ENCODE measurements at places on chromosomes 7 and 10.

GRCh38 chr10:81875467-81876252 is 666 bp downstream of the NRG3 start:
- DNase-seq: no peak

DNA sequence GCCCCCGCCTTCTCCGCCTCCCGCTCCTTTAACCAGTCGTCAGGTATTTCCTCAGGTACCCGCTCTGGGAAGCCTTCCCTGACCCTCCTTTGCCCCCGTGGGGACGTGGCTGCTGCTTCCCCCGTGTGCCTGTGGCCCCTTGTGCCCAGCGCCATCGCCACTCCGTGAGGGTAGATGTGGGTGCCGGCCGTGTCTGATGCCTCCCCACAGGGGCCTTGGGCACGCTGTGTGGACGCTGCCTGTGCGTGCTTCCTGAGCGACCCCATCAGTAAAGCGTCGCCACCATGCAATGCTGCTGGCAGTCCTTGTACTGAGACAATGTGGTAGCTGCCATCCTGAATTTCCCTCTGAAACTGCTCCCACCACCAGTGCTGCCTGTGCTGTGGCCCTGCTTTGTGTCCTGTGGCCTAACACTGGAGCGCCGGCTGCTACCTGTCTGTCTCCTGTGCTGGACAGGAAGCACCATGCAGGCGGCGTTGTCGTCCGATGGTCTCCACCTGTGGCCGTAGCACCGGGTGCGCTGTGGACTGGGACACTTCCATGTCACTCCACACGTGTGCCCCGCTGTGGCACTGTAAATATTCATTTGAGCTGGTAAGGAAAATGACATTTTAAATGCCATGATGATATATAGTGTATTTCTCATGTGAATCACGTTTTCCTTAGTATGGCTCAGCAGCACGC is 213.8 kb downstream of the MGMT start:
- no peak for DNase-seq

DNA sequence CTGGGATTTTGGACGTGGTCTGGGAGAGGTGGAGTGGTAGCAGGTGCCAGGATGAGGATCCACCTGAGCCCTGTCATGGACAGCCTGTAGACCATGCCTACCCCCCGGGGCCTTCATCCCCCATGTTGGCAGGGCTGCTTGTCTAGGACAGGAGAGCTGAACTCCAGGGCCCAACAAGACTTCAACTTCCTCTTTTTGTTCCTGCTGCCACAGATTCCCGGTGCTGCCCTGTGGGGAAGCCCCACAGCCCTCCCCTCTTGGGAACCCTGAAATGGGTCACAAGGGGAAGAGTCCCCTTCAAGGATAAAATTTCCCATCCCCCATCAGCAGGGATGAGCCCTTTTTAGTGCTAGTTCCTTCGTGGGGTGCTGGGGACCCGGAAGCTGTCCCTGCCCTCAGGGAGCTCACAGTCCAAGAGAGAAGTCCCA is 1.3 kb upstream of the CUEDC2 start:
- peak; percentile 75 for DNase-seq

DNA sequence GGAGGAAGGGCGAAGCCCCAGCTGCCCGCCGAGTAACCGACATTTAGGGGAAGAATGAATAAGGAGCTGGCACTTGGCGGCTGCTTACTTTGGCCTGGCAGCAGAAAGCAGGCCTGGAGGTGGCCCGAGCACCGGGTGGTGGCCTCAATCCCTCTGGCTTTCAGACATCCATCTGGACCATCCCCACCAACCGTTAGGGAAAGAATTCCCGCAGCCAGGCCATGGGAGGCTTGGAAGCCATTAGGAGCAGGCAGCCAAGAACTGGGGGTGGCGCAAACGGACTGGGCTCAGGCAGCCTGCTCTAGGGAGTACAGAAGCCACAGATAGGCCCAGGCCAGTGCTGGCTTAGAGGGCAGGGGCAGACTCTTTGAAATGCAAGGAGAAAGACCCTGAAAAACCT is 132.7 kb downstream of the NEURL1 start:
- no peak for DNase-seq

DNA sequence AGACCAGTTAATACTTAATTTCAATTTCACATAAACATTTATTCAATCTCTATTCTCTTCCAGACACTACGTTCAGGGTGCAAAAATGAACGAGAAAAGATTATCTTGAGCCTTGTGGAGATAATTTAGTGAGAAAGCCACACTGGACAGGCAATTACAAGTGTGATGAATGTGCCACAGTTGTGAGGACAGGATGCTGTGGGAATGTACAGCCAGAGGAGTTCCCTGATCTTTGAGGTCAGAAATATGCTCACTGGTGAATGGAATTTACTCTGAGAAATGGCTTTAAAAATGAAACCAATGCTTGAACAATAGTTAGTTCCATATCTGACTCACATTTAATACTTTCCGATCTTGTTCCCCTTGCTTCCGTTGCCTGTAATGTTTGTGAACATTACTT is 864.8 kb downstream of the GATA3 start:
- DNase-seq: no peak

DNA sequence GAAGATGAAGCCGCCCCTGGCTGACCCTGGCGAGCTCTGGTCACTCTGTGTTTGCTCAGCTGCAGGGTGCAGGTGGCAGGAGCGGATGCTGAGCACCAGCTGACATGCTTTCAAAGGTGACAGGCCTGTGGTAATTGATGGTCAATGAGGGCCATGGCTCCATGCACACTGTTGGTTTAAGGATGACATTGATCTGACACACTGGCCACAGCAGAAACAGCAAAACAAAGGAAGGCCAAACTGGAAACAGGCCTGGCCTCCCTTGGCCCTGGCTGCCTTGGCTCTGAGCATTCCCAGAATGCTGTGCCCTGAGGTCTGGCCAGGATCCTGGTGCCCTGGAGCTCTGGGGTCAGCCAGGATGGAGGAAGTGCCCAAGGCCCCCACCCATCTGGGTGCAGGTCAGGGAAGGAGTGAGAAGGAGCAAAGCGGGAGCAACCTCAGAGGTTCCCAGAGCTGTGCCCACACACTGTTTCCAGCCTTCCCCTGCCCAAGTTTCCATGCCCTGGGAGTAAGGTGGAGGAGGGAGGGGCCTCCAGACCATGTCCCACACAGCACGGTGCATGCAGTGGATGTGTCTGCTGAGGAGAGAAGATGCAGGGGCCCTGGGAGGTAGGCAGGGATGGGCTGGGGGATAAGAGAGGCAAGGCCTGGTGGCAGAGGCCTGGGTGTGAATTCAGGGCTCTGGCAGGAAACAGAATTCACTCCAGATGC is 302.2 kb downstream of the RPS24 start:
- no peak for DNase-seq

DNA sequence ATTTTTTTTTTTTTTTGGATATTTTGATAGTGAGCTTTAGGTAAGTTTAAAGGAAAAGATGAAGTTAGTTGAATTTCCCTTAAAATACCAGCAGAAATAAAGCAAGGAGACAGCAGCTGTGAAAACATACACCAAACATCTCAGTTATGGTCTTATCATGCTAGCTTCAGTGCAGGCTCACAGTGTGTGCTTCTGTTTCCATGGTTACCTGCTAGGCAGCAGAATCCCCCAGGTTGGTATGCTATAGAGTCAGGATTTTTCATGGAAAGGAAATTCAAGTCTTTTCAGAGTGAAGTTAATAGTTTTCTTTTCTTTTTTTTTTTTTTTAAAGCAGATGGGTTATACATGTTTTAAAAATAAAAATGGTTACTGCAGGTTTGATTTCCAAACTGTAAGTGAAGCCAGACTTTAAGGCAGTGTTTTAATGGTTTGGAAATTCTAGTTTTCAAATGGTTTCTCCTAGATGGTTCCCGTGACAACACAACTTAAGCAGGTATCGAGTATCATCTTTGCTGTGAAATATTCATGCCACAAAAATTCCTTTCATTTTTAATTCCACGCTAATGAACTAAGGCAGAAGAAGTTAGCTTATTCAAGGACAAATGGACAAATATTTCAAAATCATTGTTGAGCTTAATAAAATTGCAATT is 230.9 kb downstream of the BICC1 start:
- DNase-seq: no peak

- DNase-seq: peak; percentile 31
These were observed 51.7 kb upstream of the PPIF start for GRCh38 chr10:79295563-79295962.

DNA sequence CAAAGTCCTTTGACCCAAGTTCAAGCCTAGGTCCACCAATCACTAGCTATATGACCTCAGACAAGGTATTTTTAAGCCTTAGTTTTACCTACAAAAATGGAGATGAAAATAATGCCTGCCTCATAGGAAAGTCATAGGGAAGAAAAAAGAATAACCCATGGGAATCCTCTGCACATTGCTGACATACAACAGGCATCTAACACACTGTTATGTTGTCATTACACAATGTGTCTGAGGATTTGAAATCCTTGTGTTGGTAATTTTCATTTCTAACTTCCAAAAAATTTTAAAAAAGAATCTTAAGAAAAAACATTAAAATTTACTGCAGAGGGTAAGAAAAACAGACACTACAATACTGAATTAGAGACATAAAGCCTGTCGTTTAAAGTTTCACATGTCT is 5.7 kb downstream of the ANK3 start:
- no peak for DNase-seq

DNA sequence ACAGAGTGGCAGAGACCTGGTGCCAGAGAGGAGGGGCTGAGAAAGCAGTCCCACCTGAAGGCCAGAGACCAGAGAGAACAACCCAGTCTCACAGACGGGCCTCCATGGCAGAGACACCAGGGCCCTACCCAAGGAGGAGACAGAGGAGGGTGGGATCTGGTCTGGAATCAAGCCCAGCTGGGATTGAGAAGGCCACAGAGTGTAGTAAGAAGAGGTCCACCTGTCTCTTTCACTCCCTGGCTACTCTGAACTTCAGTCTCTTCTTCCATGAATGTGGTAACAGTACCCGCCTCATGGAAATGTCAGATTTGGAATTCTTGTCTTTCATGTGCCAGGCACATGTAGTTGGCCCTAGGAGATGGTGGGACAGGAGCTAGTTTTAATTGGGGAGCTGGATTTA is 55.6 kb downstream of the CLIP2 start:
- DNase-seq: no peak

GRCh38 chr7:157807510-157807909 is 470.7 kb downstream of the DNAJB6 start:
- no peak for DNase-seq

DNA sequence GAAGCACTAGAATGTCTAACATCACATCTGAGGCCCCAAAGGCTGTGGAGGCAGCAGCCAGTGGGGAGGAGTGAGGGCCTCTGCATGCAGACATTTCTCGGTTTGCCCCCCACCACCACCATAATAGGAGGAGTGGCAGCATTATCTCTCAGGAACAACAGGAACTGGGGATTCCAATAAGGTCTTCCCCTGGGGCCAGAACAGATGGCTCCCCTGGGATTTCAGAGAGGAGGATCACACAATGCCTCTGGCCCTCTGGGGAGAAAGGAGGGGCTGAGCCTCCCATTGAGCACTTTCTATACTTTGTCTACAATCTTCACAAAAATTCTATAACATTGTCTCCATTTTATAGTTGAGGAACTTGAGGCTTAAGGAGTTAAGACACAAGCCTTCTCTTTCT is 61.1 kb downstream of the GRID1 start:
- DNase-seq: no peak

- no peak for DNase-seq
These were observed 122.1 kb downstream of the PTN start for GRCh38 chr7:137221467-137221866.

DNA sequence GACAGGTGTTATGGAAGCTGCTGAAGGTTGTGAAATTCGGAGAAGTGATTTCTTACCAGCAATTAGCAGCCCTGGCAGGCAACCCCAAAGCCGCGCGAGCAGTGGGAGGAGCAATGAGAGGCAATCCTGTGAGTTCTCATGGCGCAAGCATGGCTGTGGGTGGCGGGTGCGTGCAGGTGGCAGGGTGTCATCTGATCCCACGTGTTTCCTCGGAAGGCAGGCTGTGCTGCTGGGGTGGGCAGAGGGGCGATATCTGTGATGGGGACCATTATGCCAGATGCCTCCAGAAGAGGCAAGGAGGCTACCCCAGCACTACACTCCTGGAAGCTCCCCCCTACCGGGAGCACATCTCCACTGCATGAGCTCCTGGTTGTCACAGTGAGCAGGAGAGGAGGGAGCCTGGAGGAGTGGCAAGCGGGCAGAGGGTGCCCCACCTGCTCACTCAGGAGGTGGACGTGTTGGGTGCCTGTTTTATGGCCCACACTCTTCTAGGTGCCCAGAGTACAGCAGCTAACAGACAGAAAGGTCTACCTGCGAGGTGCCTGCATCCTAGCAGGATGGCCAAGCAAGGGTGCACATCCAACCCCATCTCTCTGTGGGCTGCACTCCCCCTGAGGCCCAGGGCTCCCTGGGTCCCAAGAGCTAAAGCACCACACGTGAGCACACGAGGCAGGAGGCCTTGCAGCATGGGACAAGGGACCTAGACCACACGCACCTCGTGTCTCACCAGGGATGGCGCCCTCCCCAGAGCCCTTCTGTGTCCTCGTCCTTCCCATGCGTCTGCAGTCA is 204.7 kb downstream of the EBF3 start:
- no peak for DNase-seq

DNA sequence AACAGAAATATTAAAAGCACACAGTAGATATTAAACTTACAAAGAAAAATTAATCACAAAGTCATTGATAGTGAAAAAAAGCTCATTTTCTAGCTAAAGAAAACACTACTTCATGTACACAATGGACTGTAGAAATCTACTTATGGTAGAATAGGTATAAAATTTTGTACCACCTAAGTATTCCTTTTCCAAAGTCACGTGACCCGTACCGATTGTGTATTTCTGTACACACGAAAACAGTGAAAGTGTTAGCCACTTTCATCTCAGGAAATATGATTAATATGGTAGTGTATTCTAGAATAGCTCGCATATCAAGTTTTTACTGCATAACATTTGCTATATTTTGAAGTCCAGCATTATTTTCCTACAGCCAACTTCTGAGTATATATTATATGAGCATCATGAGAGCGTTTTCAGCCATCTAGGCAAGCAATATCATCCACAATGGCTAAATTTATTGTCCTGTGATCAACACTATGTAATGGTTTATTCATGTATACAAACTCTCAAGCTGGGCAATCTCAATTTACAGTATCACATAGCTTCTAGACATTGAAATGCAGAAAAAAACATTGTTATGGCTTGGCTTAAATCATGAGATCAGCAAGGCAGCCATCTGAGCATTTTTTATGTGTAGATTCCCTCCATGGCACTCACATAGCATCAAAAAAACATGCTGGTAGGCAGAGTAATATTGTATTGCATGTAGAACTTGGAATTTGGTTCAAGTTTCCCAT is 114.7 kb downstream of the CD36 start:
- no peak for DNase-seq

GRCh38 chr7:34759477-34760125 is 101.6 kb downstream of the NPSR1 start:
- DNase-seq: peak; percentile 43

DNA sequence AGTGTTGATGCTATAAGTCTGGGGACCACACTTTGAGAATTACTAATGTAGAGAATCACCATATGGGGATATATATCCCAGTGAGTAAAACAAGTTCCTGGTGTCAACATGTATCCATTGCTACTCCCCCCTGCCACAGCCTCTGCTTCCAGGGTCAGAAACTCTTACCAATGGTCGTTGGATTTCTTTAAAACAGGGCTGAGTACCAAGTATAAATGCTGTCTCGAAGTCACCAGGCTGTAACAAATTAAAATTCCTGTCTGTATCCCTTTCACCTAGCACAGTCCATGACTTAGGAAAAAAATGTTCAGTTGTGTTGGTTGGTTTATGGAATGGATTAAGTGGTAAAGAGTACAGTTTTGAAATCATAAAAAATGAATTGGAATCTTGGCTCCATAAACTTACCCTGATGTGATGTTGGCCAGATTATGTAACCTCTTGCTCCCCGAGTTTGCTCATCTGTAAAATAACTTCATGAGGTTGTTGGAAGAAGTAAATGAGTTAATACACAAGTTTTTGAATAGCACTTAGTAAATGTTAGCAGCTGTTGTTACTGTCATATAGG is 364.0 kb upstream of the LRGUK start:
- no peak for DNase-seq

All from KBM-7 (cell line).